BE2C (cell line): ENCODE measurements at places on chromosomes 6 and 20.
A peak's percentile ranks its signal among the peaks of the same experiment; 100 is the strongest.

DNA sequence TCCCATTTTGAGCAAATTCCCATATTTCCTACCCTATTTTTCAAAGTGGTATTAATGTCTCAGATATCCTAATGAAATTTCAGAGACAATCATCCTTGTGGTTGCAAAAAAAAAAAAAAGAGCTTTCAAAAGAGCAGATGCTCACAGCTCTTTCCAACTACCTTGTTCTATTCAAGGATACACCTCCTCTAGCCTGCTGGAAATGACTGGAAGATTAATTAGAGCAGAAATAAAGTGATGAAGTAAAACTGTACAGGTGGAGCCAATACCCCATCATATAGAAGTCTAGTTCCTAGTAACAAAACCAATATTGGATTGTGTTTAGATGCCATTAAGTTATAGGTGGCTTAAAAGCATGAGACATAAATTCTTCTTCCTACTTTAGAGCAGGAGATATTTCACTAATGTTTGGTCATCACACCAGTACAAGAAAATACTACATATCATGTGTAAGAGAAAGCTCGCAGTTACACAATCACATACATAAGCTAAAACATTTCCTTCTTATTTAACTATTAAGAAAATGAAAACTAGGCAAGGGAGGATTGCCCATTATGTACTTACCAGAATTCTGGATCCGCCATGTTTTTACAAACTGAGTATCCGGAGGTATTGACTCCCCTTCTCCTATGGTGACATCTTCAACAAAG is 42.4 kb downstream of the ILRUN start:
- DNase-seq = no peak

DNA sequence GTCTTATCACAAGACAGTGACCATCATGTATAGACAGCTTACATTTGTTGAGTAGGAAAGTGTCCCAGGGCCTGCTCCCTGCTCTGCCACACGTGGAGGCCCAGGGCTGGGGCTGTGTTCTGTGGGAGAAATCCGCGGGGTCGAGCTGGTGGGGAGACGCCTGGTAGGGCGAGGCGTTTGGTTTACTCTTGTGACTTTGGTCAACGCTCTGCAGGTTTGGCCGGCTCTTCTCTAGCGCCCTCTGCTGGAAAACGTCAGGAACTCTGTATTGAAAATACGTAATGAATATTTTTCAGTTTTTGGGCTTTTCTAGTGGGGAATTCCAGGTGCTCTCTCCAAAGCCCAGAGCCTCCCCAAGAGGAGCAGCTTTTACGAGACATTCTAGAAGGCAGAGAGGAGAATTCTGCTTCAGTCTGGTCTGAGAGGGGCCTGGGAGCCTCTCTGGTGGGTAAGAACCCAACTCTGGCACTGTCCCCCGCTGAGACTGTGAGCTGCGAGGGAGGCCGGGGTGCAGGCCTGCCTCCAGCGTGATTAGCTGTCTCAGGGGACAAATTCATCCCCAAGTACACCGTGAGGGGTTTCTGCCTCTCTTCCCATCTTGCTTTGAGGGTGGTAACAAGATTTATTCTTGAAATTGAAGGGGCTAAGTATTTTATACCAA is 112.6 kb upstream of the RALGAPA2 start:
- DNase-seq = peak; percentile 67

- DNase-seq = no peak
Measured at GRCh38 chr20:41004531-41005360, 23.9 kb upstream of the TOP1 start.

DNA sequence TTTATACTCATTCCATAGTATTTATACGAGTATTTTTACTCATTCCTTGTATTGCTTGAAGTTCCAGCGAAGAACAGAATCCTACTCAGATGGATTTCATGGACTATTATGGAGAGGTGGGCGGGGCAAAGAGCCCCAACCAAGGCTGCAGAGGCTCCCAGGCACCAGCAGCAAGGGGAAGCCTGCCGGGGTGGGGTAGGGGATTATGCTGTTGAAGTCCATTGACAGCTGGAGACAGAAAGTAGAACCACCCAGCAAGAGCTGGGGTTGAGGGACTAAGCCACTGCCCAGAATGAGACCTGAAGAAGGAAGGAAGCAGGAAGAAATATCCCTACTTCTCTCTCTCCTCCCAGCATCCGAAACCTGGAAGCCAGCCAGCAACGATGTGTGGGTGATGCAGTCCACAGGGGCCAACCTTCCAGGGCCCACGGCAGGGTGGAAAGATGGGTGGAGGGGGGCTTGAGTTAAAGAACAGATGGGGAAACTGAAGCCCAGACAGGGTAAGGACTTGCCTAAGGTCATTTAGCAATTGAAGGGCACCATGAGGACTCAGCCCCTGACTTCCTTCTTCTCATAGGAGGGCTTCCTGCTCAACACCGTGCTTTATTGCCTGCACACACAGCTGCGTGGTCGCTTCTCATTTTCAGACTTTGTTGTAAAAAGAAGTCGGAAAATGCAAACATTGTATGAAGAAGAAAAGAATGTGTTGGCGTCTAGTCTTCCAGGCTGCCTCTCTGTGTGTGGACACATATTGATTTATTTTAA is 18.3 kb upstream of the GTSF1L start:
- peak; percentile 35 for DNase-seq

GRCh38 chr6:141359953-141360352 is 772.8 kb upstream of the GJE1 start:
- DNase-seq = no peak

GRCh38 chr20:13718171-13718570 is 66.5 kb downstream of the ESF1 start:
- DNase-seq = no peak
